ENCODE measurements at places on chromosomes 2 and 18.

- no peak for DNase-seq
Measured at GRCh38 chr2:45001869-45002385, 7.3 kb downstream of the SIX2 start.

DNA sequence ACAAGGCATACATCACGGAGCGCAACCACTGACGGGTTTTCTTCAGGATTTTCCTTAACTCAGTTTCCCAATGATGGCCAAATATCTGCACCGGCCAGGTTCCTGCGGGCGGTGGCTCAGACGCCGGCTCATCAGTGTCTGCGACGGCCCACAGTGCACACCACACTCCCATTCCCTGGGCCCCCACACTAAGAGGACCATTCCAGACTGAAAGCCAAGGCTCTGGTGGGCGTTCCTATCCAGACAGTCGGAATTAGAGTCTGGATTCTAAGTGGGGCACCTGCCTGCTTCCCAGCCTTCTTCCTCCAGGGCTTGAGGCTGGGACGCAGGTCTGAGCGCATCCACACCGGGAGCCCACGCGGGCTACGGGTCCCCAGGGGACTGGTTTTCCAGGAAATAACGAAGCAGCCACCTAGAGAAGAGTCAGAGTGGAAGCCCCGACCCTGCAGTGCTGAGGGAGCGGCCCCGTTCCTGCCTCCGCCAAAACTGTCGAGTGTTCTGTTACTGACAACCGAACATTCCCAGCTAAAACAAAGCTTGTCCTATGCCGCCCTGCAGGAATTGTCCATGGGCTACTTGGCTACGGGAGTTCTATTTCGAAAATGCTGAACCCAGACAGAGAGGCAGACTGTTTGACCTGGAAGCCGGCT, 75.3 kb downstream of the TMEM18 start:
- DNase-seq = no peak

GRCh38 chr2:85728883-85729824, 24.6 kb upstream of the ATOH8 start:
- peak; percentile 92 for DNase-seq

DNA sequence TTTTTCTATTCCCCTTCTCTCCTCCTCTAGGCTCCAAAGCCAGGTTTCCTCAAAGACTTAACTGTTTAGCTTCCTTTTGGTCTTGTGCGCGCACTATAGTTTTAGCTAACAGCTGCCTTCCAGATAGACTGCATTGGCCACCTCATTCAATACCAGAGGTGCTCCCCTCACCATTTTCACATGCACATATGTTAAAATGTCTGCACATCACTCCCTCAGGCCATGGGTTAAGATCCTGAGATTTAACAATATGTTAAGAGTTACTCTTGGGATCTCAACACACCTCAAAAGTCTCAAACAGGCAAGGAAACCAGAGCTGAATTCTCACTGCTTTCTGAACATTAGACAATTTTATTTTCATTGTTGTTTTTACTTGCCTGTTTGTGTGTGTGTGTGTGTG, 80.8 kb upstream of the MAP3K20 start:
- no peak for DNase-seq

DNA sequence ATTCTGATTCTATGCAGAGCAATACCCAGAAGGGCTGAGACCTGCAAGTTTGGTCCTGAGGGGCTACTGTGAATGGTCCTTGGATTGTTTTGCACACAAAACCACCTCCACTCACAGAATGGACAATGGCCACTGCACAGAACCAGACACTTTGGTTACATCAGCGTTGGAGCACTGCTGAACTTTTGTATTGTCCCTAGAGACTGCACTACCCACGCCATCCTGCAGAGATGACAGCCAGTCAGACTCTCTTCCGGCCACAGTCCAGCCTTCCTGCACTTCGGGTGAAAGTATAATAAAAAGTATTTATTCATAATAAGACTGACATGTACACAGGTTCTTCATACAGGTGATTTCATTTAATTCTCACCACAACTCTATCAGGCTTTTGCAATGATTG, 35.7 kb downstream of the CELF4 start:
- no peak for DNase-seq
